Lung (tissue), 17 donors: ENCODE measurements at places on chromosomes 2 and 18. TPM values are rescaled to one million over a fixed set of nuclear protein-coding genes. Genes with fewer than 3 reads are reported as not detected.

C2orf81 gene
- 16.9 TPM for total RNA-seq

CFAP53 gene
- total RNA-seq: 7.1 TPM

DTNA gene
- total RNA-seq: 23.8 TPM

C2orf42 gene
- total RNA-seq: 15.0 TPM

TUBA3D gene
- total RNA-seq: not detected

EDAR gene
- not detected for total RNA-seq

HEATR5B gene
- 25.1 TPM for total RNA-seq

C2orf80 gene
- total RNA-seq: not detected

TTLL4 gene
- total RNA-seq: 25.1 TPM
